LHCN-M2 (cell line): ENCODE measurements at places on chromosomes 3 and 15.

DNA sequence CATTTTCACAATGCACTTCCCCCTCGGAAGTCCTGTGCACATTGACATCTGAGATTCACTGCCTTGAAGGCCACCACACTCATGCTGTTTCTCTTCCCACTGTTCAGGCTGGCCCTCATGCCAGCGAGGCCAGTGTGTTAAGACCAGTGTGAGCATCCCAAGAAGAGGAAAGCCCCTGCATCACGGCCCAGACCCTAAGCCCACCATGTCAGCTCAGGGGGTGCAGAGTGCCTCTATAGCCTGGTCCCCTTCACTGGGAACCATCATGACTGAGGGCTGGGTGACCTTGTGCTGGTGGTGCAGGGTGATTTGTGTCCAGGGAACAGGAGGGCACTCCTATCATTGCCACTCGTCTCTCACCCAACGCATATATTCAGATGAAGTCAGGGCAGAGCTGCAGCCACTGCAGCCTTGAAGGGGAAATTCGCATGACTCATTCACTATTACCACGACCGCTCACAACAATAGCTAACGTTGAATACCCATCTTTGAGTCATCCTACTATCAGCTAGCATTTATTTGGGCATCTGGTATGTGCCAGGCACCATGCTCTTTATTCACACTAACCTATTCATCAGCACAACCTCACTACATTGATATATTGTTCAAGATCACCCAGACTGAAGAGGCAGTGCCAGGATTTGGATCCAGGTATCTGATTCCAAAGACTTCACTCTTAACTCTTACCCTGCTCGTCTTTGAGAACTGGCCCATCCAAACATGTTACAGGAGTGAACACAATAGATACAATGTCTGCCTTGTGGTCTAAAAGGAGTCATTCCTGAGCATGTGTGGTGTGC lies 58.8 kb upstream of the SLC6A11 start:
- peak; percentile 6 for DNase-seq

DNA sequence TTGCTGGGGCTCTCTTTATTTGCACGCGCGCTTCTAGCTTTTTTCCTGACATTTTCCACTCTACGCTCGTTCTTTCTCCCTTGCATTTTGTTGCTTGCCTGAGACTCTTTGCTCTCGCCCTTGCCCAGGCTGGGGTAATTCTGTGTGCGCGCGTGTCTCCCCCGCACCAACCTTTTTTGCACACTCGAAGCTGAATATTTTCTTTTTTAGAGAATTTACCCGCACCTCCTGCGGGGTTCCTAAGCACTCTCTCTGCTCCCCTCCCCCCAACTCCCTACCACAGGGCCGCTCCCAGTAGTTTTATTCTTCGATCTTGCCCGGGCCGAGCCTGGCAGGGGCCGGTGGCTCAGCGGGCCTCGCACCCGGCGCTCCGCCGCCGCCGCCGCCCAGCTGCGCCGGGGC lies 732 bp downstream of the FAM43A start:
- DNase-seq, result peak; percentile 6

- DNase-seq, result no peak
Observed at GRCh38 chr3:185351396-185351795, 11.5 kb upstream of the MAP3K13 start.

DNA sequence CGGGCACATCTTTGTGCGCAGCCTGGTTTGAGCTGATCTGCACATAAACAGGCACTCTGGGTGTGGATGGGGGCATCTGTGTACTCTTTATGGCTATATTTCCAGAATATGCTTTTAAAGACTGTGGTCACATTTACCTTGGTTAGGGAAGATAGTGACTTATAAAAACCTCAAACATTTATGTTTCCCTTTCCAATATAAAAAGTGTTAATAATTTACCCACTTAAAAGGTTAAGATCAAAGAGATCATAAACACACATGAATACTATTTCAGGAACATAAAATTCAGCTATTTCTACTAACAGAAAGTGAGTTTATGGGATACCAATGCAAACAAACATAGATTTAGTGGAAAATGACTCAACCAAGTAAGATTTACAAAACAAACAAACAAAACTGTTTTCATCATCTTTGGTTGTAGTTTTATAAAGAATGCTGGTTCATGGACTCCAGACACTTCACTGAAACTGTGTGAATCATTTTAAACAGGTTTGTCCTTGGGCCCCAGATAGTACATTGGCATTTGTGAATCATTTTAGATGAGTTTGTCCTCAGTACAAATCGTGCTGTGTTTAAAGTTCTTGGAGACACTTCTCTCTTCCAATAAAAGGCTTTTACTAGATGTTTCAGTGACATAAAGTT lies 253.5 kb upstream of the CTDSPL start:
- peak; percentile 68 for DNase-seq

- no peak for DNase-seq
Observed at GRCh38 chr3:149872589-149872988, 59.6 kb downstream of the RNF13 start.

DNA sequence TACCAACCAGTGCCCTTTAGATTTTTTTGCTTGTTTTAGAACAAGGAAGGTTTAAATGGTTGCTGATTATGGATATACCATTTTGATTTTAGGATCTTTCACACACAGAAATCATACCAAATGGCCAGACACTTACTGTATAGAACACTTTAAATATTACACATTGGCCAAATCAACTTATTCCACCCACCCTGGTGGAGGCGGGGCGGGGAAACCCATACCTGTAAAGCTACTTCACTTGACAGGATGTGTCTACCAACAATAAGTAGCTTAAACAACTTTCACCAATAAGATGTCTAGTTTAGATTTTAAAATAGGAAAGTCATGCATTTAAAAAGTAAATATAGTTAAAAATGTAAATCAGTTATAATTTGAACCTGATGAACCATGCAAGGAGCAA lies 17.0 kb upstream of the SFMBT1 start:
- DNase-seq, result no peak

GRCh38 chr3:77320514-77320913 lies 280.6 kb downstream of the ROBO2 start:
- peak; percentile 8 for DNase-seq

DNA sequence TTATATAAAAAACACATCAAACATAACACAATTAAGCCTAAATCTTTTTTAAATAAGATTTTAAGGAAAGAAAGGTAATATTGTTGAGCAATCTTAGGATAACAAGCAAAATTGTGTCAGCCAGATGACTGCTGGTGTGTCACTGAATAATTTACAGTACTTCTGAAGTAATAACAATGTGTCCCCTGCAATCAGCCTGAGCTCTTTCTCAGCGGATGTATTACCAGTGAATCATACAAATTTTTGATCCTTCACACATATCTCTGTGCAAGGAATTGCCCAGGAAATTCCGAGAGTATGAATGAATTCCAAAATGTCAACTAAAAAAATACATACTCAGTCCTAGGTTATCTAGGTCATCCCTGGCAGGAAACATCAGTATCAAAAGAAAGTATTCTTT lies 76.6 kb upstream of the PTX3 start:
- peak; percentile 94 for DNase-seq

DNA sequence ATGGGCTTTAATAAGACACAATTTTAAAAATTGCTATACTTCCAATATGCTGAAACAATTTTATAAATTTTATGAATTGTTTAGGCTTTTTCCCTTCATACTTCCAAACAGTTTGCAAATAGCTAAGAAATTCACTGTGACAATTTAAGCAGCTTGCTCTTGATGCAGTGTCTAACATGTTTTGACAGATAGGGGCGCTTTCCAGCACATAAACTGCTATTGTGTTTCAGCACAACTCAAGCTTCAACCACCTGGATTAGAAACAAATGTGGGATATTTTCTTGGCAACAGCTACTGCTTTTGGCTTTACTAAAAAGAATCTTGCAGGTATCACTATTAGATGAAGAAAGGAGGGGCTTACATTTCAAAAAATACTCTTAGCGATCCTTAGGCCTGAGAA lies 565.8 kb upstream of the DPPA4 start:
- no peak for DNase-seq

- no peak for DNase-seq
Observed at GRCh38 chr3:134033315-134033996, 3.7 kb upstream of the SLCO2A1 start.

DNA sequence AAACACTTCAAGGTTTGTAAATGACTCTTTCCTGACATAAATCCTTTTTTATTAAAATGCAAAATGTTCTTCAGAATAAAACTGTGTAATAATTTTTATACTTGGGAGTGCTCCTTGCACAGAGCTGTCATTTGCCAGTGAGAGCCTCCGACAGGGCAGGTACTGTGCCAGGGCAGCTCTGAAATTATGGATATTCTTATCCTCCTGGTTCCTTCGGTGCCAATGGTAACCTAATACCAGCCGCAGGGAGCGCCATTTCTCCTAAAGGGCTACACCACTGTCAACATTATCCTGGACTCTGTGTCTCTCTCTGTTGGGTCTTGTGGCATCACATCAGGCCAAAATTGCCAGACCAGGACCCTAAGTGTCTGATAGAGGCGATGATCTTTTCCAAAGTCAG lies 33.0 kb downstream of the CHDH start:
- no peak for DNase-seq

DNA sequence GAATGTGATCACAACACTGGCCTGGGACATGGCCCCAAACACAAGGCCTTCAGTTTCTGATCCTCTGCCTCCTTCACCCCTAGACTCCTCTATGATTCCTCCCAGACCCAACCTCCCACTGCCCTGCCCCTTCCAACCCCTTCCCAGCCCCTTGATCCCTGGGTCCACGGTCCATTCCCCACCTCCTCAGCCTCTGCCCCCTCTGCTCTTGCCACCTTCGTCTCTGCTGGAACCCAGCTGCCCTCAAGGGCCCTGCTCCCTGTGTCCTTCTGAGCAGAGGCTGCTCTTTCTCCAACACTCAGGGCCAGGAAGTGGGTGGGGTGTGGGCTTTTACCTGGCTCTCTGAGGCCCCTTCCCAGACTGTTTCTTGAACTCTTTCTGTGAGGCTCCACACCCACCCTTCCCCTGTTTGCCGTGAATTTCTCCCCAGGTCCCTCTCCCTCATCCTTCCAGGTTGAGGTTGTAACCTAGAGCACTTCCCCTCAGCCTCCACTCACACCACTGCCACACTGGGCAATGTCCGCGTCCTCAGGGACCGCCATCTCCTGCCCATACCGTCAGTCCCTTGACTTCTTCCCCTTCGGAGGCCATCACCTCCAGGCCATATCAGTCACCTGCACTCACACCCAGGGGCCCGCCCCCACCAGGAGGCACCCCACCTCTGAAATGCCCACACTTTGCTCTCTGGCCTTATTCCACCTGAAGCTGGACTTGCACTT lies 18.7 kb upstream of the SLCO2A1 start:
- DNase-seq, result no peak

DNA sequence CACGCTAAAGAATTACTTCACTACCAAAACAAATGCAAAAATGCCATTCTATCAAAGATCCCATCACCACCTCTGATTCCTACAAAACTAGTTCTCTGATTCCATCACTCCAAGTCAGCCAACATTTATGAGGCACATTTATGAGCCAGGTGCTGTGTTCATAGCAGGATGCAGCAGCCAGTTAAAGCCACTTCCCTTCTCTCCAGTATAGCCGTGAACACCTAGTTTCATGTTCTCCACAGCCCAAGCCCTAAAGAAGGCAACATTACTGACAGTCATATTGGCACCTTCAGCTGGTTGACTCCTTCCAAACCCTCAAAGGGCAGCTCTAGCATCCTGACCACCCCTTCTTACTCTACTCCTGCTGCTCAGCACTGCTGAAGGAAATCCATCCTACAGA lies 36.4 kb downstream of the RYK start:
- no peak for DNase-seq

GRCh38 chr3:73481888-73482287 lies 142.9 kb downstream of the PDZRN3 start:
- no peak for DNase-seq

GRCh38 chr3:186067360-186068242 lies 41.3 kb downstream of the ETV5 start:
- no peak for DNase-seq

GRCh38 chr15:28264166-28264565 lies 57.8 kb downstream of the HERC2 start:
- DNase-seq, result no peak

GRCh38 chr3:30435861-30436331 lies 170.5 kb upstream of the TGFBR2 start:
- no peak for DNase-seq

GRCh38 chr3:33915796-33916546 lies 117.5 kb downstream of the PDCD6IP start:
- DNase-seq, result peak; percentile 65

DNA sequence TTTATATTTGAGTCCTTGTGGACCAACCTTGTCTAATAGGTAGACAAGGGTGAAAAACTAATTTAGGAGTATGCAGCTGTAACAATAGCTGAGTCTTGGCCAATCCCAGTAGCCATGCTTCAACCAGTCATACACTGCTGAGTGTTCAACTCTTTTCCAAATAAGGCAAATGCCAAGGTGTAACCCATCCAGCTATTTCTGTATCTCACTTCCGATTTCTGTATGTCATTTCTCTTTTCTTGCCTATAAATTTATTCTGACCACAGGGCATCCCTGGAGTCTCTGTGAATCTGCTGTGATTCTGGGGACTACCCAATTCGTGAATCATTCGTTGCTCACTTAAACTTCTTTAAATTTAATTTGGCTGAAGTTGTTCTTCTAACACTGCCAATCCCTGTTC lies 93.2 kb downstream of the MAGI1 start:
- DNase-seq, result peak; percentile 34

- no peak for DNase-seq
Observed at GRCh38 chr15:74552773-74553441, 11.9 kb downstream of the ARID3B start.

DNA sequence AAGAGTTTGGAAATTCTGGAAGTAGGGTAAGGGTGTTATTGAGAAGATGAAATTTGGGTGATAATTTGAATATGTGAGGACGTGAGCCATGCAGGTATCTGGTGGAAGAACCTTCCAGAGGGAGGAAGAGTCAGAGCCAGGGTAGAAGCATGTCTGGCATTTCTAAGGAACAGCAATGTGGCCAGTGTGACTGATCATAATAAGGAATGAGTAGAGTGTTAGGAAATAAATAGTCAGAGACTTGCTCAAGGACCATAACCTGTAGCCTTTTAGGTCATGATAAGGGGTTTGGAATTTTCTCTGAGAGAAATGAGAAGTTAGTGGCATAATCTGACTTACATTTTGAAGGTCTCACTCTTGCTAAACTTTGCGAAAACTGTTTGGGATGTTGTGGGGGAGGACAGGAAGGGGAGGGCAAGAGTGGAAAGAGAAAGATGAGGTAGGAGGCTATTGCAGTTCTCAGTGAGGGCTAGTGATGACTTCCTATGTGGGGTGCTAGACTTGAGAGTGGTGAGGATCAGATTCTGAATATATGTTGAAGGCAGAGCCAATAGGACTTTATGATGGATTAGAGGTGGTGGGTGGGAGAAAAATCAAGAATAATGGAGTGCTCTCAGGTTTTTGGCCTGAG lies 568.3 kb downstream of the AGBL1 start:
- no peak for DNase-seq
